ENCODE measurements at places on chromosomes 2 and 18. TPM values are rescaled to one million over a fixed set of nuclear protein-coding genes. Genes with fewer than 3 reads are reported as not detected.

DNA sequence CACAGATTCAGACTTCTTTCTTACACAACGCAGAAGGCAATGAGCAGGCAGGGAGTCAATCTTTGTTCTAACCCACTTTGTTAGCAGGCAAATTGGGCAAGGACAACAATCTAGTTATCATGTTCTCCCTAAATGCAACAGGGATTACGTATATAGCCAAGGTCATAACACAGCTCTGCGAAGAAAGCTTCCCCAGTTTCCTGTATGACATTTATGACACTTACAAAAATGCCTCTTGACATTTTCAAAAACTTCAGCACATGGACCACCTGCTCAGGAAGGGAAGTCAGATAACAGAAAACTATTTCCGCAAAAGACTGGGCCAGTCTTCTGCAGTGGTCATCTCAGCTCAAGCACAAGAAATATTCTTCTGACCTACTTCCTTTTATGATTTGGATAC, 106.1 kb downstream of the IRS1 start:
- H3K4me3 ChIP-seq, result no peak overlapping the region
- H3K27me3 ChIP-seq, result no peaks in the 10 kb centered on the region
- no peak overlapping the region for H3K27ac ChIP-seq
- DNase-seq, result no peak
- peaks cover 1% of the 10 kb centered on the region for H3K36me3 ChIP-seq
- H3K4me1 ChIP-seq, result peaks cover 17% of the 10 kb centered on the region

Gene POTEI
- 0.07 TPM for total RNA-seq

DNA sequence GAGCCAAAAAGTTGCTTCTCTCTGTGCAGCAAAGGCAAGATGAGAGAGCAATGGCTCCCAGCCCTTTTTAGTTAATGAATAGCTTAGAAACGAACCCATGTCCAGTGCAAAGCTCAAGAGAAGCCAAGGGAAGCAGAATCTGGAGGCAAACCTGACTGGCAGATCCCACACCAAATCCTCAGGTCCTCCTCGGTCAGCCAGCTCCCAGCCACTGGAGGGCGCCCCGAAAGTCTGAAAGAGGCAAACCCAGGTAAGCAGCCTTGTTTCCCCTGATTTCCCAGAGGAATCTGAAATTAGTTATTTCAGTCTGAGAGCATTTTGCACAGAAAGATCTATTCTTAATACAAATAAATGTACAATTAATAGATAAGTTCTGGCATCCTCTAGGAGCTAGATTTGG, 71.3 kb upstream of the PID1 start:
- H3K27me3 ChIP-seq, result peaks cover 11% of the 10 kb centered on the region
- H3K27ac ChIP-seq, result no peak overlapping the region
- H3K4me3 ChIP-seq, result no peak overlapping the region
- no peaks in the 10 kb centered on the region for H3K4me1 ChIP-seq
- H3K36me3 ChIP-seq, result no peaks in the 10 kb centered on the region
- DNase-seq, result no peak

Gene CNTNAP5
- not detected for total RNA-seq

DNA sequence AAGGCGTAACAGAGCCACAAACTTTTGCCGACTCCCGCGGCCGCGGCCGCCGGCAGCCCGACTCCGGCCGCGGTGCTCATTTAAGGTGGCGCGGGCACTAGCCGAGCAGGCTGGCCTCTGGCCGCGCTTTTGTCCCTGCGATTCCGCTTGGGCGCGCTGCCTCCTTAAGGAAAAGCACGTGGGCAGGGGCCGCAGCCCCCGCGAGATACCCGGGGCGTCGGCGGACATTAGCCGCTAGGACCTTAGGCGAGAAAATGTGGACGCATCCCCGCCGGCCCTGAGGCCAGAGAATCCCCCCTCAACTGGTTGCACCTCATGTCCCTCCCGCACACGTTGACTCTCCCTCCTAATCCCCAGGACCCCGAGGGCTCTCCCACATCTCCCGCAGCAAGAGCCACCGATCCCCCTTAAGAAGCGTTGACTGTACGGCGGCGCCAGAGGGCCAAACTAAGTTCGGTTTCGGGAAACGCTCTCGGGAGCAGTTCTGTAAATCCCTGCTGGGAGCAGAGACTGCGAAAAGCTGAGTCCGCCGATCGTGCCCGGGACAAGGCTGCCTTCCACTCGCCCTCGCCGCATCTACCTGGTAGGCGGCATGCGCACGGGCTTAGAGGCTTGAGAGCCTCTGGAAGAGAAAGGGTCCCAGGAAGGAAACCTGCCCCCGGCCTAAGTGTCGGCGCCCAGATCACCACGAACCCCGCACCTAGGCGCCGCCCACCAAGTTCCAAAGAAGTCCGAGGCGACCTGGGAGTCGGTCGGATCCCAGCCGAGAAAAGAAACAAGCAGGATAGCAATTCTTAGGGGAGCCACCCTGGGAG, 1.8 kb upstream of the SATB2 start:
- peaks cover 31% of the 10 kb centered on the region for H3K4me1 ChIP-seq
- peaks cover 23% of the 10 kb centered on the region for H3K27me3 ChIP-seq
- DNase-seq, result peak; percentile 96
- no peaks in the 10 kb centered on the region for H3K36me3 ChIP-seq
- H3K4me3 ChIP-seq, result peak overlapping the region; percentile 88

DNA sequence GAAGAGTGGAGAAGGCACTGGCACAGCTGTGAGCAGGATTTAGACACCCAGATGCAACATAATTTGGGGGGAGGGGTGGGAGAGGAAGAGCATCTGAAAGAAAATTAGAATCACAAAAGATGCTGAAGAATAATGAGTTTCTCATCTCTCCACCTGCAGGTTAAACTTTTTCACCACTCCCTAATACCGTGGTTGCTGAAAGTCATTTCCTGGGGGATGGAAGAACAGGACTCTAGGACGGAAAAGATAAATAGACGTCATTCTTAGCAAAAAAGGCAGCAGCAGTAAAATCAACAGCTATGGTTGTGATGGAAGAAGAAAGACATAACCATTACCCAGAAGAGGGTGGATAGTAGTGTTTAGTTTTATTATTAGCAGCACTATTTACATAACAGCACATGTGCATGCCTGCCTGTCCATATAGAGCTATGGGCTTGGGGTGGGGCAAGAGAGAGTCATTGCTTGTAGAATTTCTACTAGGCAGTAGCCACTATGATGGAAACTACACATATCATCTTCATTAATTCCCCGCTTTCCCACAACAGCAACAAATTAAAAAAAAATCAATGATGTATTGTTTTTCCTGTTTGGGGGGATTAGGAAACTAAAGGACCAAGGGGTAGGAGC, 212.2 kb downstream of the TRIB2 start:
- no peak overlapping the region for H3K4me3 ChIP-seq
- DNase-seq, result no peak
- H3K36me3 ChIP-seq, result no peaks in the 10 kb centered on the region
- peak overlapping the region; percentile 13 for H3K27ac ChIP-seq

Gene ZNF519
- 6.5 TPM for total RNA-seq

DNA sequence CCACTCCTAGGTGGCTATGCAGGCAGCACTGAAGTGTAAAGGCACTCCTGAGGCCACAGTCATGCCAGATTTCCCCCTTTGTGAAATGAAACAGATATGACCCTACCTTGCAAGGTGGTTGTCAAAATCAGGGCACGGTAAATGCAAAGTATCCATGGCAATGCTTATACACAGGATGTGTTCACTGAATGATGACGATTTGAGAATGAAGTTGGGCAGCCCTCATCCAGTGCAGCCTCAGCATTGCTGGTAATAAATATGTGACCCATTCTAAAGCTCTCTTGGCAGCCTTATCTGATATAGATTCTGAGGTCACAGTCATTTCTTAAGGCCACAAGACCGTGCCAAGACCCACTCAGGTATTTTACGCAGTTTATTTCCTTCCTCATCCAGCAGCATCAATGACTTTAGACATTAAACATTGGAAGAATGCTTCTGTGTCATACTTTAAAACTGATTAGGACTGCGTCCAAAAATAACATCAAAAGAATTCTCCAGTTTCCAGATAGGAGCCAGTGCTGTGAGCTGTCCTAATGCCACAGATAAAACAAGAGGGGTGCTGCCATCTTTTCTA, 125.5 kb upstream of the SERTAD2 start:
- no peak for DNase-seq
- peaks cover 13% of the 10 kb centered on the region for H3K4me1 ChIP-seq
- no peak overlapping the region for H3K27ac ChIP-seq
- no peaks in the 10 kb centered on the region for H3K27me3 ChIP-seq
- no peaks in the 10 kb centered on the region for H3K36me3 ChIP-seq
- no peak overlapping the region for H3K4me3 ChIP-seq

DNA sequence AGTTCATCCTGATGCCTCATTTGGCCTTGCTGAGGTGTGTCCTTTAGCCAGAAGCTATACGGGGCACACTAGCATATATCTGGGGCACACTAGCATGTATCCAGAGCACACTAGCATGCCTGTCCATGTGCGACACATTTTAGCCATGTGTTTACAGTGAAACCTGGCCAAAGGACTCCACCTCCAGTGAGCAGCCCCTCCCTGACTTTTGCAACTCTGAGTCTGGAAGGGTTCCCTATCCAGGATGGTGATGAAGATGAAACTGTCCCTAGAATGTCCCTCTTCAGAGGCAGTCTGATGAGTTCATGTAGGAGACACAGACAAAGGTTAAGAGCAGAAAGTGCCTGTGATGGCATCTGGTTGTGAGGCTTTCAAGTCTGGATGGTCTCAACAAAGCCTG, 61.4 kb upstream of the LGALSL start:
- no peak overlapping the region for H3K27ac ChIP-seq
- H3K27me3 ChIP-seq, result no peaks in the 10 kb centered on the region
- DNase-seq, result no peak
- no peak overlapping the region for H3K4me3 ChIP-seq
- H3K4me1 ChIP-seq, result no peaks in the 10 kb centered on the region
- H3K36me3 ChIP-seq, result peaks cover 4% of the 10 kb centered on the region

GRCh38 chr2:237570776-237571335, 4.5 kb downstream of the PRLH start:
- DNase-seq, result peak; percentile 57
- H3K4me1 ChIP-seq, result peaks cover 12% of the 10 kb centered on the region
- peaks cover 2% of the 10 kb centered on the region for H3K27me3 ChIP-seq
- H3K36me3 ChIP-seq, result no peaks in the 10 kb centered on the region
- no peak overlapping the region for H3K4me3 ChIP-seq

DNA sequence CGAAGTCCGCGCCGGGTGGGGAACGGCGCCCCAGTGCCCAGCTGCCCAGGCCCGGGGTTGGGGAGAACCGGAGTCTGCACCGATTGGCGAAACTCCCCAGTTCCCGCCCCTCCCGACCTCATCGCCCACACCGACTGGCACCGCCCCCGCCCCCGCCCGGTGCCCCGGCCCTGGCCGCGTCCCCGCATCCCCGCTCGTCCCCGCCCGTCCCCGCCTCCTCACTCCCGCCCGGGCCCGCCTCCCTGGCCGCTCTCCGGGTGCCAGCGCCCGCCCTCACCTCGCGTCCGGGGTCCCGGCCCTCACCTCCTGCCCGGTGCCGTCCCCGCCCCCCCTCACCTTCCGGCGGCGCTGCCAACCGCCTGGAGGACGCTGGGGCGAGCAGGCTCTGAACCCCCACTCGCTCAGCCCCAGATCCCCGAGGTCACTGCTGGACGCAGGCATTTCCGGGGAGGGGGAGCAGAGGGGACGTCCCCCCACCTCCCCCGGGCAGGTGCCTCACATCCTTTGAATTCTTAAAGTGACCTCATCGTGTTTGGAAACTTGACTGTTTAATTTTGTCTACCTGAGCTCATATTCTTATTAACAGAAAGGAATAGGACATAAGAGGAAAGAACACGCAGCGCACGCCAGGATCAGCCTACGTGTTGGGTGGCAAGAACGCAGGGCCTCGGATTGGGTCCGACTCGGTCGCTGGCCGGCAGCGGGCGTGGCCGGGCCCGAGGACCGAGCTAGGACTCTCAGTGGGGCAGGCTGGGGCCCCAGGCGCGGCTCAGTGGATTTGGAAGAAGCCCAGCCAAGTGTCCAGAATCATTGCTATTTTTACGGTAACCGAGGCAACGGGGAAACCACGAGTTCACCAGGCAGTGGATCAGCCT, at the start of gene FAM110C:
FAM110C (minus strand) TSS at position 35 of the 875 bp plus-strand sequence. CDS start 120 bp downstream, outside the sequence.
- peaks cover 48% of the 10 kb centered on the region for H3K27me3 ChIP-seq
- H3K4me1 ChIP-seq, result peaks cover 15% of the 10 kb centered on the region
- no peaks in the 10 kb centered on the region for H3K36me3 ChIP-seq
- no peak for DNase-seq
- H3K27ac ChIP-seq, result peak within 1 kb of the TSS; percentile 71

- peak overlapping the region; percentile 65 for H3K4me3 ChIP-seq
- no peaks in the 10 kb centered on the region for H3K27me3 ChIP-seq
- no peak for DNase-seq
- H3K4me1 ChIP-seq, result peaks cover 61% of the 10 kb centered on the region
- no peaks in the 10 kb centered on the region for H3K36me3 ChIP-seq
- peak overlapping the region; percentile 94 for H3K27ac ChIP-seq
Observed at GRCh38 chr18:58221060-58221725, 177.2 kb downstream of the NEDD4L start.

GRCh38 chr2:173299764-173300163, 54.9 kb upstream of the CDCA7 start:
- no peaks in the 10 kb centered on the region for H3K4me1 ChIP-seq
- H3K27ac ChIP-seq, result no peak overlapping the region
- DNase-seq, result no peak
- no peak overlapping the region for H3K4me3 ChIP-seq
- no peaks in the 10 kb centered on the region for H3K27me3 ChIP-seq

Gene LAMA1
- 3.9 TPM for total RNA-seq

- no peak for DNase-seq
- H3K36me3 ChIP-seq, result no peaks in the 10 kb centered on the region
- H3K4me3 ChIP-seq, result no peak overlapping the region
- H3K4me1 ChIP-seq, result no peaks in the 10 kb centered on the region
Observed at GRCh38 chr18:31424383-31424988, 23.1 kb upstream of the DSG3 start.

Gene TSPYL6
- total RNA-seq, result not detected

- H3K4me1 ChIP-seq, result peaks cover 56% of the 10 kb centered on the region
- H3K27ac ChIP-seq, result no peak overlapping the region
- no peak for DNase-seq
- no peaks in the 10 kb centered on the region for H3K27me3 ChIP-seq
Observed at GRCh38 chr2:215450188-215451011, 14.5 kb upstream of the FN1 start.

Gene COQ10B
- 28.5 TPM for total RNA-seq

Gene PAX8
- total RNA-seq, result not detected

Gene SPATA3
- total RNA-seq, result not detected

- no peak overlapping the region for H3K4me3 ChIP-seq
- DNase-seq, result no peak
- H3K27me3 ChIP-seq, result no peaks in the 10 kb centered on the region
- peaks cover 3% of the 10 kb centered on the region for H3K4me1 ChIP-seq
Observed at GRCh38 chr2:202574541-202574940, 60.2 kb upstream of the FAM117B start.

- no peak overlapping the region for H3K27ac ChIP-seq
- no peaks in the 10 kb centered on the region for H3K36me3 ChIP-seq
- H3K4me1 ChIP-seq, result no peaks in the 10 kb centered on the region
- no peak for DNase-seq
Observed at GRCh38 chr2:83531206-83531826, 927.8 kb downstream of the SUCLG1 start.

Gene SFT2D3
- total RNA-seq, result 7.1 TPM

GRCh38 chr2:45706033-45706432, 54.6 kb downstream of the PRKCE start:
- no peak overlapping the region for H3K4me3 ChIP-seq
- no peak for DNase-seq
- peaks cover 2% of the 10 kb centered on the region for H3K36me3 ChIP-seq
- H3K27me3 ChIP-seq, result no peaks in the 10 kb centered on the region
